NCI-H2081 treated with DMSO at 0.1 percent for 48 hours (cell line): ENCODE measurements at places on chromosomes 4 and X.

GRCh38 chr4:119231491-119231890 lies 19.0 kb downstream of the USP53 start:
- DNase-seq, result no peak

DNA sequence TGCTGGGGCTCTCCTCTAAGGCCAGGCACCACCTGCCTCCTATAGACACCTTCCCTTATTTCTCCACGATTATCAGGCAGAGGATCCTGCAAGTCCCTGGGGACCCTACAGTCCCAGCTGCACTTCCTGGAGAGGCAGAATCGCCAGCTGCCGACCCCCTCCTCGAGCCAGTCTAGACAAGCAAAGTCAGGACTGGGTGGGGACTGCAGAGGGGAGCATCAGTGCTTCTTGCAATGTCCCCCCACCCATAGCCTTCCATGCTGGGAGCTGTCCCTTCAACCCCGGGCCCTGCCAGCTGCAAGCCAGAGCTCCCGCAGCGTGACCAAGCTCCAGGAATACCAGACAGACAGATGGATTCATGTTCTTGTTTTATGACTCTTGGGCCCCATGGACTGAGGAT lies 1.4 kb upstream of the CRMP1 start:
- no peak for DNase-seq

DNA sequence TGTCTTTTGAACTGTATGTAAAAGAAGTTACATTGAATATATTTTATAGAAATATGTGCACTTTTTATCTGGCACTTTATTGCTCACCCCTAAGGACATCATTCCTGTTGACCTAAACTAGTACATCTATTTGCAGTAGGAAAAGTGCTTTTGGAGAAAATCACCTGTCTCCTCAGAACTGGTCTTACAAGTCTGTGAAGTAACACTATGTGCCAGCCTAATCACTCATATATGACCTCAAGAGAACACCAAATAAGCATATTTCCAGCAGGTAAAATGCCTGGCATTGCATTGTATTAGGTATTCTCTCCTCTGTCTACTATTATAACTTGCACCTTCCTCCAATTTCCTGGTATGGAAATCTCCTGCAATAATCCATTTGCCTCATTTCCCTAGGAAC lies 4.0 kb upstream of the GASK1B start:
- DNase-seq, result no peak

GRCh38 chr4:164770010-164770724 lies 16.2 kb downstream of the SMIM31 start:
- no peak for DNase-seq

GRCh38 chr4:833731-834367 lies 7.9 kb upstream of the CPLX1 start:
- DNase-seq, result no peak

DNA sequence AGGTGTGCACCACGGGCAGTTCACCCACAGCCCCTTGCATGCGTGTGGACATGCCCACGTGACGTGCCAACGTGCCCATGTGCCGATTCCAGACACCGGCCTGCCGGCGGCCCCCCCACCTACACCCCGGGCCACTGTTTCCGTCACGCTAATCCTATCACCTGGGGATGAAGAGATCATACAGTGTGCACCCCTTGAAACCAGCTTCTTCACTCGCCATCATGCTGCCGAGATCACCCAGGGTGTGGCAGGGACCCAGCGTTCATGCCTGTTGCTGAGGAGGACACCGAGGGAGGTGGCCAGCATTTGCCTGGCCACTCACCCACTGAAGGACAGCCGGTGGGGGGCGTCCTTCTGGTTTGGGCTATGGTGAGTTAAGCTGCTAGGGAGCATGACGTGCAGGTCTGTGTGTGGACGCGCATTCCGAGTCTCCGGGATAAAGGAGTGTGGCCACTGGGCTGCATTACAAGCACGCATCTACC lies 14.1 kb downstream of the CTBP1 start:
- DNase-seq, result no peak

GRCh38 chr4:76984127-76984526 lies 34.6 kb downstream of the SEPTIN11 start:
- DNase-seq, result no peak

DNA sequence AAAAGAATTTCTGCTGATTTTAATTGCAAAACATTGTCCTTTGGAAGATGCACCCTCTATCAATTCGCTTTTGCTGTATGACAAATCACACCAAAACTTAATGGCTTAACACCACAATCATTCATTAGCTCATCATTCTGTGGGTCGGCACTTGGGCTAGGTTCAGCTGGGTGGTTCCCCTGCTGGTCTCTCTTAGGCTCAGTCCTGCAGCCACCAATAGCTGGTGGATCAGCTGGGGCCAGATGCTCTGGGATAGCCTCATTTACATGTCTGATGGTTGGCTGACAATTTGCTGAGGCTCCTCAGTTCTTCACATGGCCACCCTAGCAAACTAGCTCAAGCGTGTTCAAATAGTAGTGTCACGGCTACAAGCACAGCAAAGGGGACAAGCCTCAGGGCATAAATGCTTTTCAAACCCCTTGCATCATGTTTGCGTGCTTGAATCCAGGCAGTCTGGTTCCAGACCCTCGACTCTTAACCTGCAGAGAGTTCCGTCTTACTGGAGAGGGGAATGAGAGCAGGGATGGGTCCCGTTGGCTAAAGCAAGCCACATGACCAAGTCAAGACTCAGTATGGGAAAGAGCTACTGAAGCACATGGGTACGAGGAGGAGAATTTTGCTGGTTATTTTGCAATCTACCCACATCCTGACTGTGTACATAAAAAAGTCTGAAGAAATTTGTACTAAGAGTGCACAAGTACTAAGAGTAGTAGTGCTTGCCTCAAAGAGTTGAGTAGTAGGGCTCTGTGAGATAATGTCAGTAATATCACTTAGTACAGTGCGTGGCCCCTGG lies 7.5 kb upstream of the ACSL1 start:
- DNase-seq, result no peak

- DNase-seq, result no peak
Measured at GRCh38 chr4:177175473-177175872, 134.2 kb upstream of the NEIL3 start.

- peak; percentile 9 for DNase-seq
Measured at GRCh38 chrX:119067023-119067739, 5.6 kb upstream of the CT47C1 start.

GRCh38 chr4:62449538-62449937 lies 1249.4 kb downstream of the ADGRL3 start:
- no peak for DNase-seq

DNA sequence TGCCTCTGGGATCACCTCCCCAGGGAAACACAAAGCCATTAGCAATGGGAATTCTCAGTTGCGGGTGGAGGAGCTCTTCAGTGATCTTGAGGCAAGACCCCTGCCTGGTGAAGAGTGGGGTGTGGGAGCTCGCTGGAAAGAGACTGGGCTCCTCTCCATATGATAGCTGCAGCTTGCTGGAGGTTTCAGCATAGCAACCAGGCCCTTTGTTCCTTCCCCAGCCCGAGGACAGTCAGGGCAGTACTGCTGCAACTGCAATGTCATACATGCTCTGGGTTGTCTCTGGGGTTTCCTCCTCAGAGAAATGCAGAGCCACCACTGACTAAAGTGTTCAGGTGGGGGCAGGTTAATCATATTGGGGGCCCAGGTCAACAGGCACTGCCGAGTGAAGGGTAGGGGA lies 81.3 kb downstream of the ARHGAP24 start:
- no peak for DNase-seq

DNA sequence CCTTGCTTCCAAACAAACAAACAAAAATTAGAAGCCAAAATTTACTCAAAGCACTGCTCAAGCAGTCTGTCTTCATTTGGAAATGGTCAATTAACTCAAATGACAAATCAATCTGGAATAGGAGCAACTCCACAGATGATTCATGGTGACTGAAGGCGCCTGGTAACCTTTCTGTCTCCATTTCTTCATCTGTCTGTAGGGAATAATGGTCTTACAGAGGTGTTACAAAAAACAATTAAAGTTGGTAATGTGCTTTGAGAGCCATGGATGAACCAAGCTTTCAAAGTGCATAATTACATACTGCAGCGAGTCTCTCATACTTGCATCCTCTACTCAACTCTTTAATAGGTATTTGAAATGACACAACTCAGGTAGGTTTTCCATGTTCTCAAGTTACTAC lies 38.3 kb upstream of the STAG2 start:
- DNase-seq, result no peak

- DNase-seq, result no peak
Measured at GRCh38 chr4:28436191-28437080, 1575.8 kb downstream of the STIM2 start.

- DNase-seq, result no peak
Measured at GRCh38 chr4:185165605-185166063, 22.6 kb downstream of the SLC25A4 start.

GRCh38 chrX:143500751-143501150 lies 16.5 kb downstream of the SPANXN3 start:
- no peak for DNase-seq

GRCh38 chr4:129043523-129043922 lies 49.8 kb downstream of the SCLT1 start:
- no peak for DNase-seq

DNA sequence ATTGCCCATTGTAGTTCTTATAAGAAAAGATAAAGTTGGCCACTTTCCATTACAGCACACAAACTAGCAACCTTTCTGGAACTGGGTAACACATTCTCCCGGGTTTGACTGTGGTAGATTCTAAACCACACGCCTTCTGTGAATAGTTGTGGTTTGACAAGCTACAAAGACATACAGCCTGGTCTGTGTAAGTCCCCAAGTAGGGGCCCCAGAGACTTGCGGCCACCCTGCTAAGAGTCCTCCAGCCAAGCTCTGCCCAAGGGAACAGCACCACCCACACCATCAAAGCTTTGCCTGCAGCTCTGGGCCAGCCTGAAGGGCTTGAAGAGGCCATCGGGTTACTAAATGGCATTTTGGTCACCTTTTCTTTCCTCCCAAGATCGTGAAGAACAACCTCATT lies 203.4 kb downstream of the MAML3 start:
- DNase-seq, result no peak

DNA sequence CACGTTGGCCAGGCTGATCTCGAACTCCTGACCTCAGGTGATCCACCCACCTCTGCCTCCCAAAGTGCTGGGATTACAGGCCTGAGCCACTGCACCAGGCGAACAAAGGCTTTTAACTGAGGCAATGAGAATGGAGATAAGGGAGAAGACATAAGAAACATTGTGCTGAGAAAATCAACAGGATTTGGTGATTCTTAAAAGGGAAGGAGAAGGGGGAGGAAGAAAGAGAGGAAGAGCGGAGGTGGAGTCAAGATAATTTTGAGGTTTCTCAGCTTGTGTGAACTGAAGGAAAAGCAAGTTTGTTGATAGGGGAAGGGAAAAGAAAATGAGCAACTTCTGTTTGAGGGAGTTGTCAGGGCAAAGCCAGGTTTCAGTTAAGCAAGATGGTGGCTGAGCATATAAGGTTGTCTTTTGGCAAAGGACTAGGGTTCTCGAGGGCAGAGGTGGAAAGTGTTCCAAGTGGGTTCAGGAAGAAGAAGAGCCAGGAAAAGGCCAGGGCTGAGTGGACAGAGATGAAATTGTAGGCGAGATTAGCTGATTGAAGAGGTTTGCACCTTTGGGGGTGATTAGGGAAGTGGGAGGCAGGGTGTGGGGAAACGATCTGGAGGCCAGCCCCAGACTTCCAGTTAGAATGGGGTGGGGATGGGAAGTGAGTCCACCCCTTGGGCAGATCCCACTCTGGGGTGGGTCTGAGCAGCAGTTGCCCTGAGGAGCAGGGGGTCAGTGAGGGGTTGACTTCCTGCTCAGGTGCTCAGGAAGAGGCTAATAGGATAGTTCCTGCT lies 7.8 kb downstream of the DOCK11 start:
- no peak for DNase-seq

DNA sequence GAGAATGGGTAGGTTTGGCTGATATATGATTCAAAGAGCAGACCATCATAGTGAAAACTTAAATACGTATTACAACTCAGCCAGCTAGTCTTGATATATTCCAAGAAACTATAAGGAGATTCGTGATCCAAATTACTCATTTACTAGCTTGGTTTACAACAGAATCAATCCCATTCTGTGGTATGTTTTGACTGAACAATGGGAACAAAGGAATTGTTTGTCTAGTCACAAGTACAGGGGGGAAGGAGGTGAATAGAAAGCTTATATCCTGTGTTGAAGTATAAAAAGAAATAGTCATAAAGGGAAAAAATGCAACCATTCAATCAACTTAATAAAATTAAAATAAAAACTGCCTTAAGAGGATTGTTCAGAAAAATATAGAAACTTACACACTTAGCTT lies 17.0 kb downstream of the C4orf54 start:
- no peak for DNase-seq

GRCh38 chr4:94410678-94411206 lies 41.0 kb upstream of the PDLIM5 start:
- no peak for DNase-seq

DNA sequence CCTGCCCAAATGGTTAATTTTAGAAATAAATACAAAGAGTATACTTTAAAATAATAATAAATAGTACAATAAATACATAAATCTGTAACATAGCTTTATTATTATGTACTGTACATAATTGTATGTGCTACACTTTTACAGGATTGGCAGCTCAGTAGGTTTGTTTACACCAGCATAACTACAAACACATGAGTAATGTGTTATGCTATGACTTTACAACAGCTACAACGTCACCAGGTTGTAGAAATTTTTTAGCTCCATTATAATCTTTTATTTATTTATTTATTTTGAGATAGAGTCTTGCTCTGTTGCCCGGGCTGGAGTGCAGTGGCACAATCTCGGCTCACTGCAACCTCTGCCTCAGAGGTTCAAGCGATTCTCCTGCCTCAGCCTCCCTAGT lies 31.8 kb downstream of the RNF150 start:
- DNase-seq, result no peak

- no peak for DNase-seq
Measured at GRCh38 chrX:151336809-151337208, 60.2 kb upstream of the VMA21 start.

DNA sequence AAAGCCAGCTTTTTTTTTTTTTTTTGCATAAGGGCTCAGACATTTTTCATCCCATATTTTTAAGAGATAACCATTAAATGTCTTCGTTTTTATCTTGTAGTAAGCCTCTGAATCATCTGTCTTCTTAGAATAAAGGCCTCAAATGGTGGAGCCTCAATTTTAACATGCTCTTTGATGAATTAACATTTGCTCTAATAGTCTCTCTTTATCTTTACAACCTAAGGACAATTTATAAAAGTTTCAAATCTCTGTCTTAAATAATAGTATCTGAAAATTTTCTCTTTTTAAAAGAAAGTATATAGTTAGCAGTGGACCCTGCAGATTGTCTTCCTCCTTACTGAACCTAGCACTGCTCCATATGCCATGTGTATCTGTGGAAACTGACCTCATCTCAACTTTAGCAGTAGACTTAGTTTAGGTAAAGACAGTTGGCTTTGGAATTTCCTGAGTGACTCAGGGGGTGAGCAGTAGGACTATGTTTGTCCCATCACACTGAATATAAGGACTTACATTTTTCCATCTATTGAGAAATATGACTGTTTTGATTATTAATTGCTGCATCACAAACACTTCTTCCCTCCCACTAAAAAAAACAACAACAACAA lies 1658.0 kb downstream of the STIM2 start:
- no peak for DNase-seq

DNA sequence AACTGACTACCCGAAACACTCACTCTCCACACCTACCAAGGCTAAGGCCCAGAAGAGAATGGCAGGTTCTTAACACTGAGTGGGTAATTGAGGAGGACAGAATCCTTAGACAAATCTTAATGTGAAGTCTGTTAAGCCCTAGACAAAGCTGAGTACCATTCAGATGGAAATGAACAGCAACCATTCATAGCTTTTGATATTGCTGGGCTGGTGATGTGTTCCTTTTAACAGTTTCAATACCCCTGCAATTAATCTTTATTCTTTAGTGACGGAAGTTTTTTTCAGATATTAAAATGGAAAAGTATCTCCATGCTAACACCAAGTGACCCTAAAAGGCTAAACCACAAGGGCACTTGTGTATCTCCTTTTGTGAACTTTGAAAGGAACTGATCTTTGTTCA lies 334.9 kb downstream of the OPHN1 start:
- no peak for DNase-seq
